ENCODE measurements at places on chromosomes 3 and 15.

- DNase-seq: no peak
Observed at GRCh38 chr3:197501496-197501878, 54.3 kb downstream of the BDH1 start.

DNA sequence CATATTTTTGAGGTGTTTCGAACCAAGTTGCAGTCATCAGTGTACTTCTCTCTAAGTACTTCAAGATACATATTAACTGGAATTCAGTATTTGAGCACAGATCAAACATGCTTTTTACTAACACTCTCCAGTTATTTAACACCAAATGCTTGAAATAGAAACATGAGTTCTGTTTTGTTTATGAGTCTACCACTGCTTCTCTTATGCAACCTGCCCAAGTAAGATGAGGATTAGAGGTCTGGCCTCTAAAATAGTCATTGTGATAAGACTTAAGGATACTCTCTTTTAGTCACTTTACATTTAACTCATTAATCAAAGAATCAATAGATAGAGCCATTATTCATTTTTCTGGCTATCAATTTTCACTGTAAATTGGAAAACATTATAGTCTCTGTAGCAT is 156.2 kb upstream of the THRB start:
- no peak for DNase-seq

DNA sequence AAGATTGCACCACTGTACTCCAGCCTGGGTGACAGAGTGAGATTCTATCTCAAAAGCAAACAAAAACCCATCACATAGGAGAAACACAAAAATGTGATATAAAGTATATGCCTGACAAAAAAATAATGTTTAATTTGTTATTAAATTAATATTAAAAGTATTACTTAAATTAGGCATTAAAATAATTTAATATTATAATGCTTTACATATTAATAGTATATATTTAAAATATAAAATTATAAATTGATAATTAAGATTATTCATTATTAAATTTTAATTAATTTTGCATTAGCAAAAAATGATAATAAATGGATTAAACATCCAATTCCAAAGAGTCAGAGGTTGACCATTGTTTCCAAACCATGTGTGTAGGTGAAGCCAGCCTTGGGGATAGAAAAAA is 22.0 kb upstream of the GABRA5 start:
- DNase-seq: no peak

DNA sequence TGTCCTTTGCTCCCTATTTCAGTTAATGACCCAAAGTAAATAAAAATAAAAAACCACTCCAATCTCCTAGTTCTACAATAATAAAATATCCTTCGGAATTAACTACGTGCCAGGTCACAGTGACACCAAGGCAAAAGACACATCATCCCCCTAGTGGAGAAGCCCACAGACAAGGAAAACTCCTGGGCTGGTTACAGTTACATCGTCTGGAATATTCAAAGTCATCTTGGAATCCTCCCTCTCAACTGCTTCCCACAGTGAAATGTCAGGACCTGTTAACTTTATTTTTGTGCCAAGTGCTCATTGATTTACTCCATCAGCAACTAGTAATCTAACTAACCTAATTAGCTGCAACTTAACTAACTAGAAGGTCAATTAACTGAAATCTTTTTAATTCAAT is 349.3 kb downstream of the MAGI1 start:
- no peak for DNase-seq

GRCh38 chr3:69683082-69683806 is 56.0 kb upstream of the MITF start:
- DNase-seq: no peak

GRCh38 chr15:40695469-40695890 is 506 bp downstream of the RAD51 start:
- DNase-seq: no peak

DNA sequence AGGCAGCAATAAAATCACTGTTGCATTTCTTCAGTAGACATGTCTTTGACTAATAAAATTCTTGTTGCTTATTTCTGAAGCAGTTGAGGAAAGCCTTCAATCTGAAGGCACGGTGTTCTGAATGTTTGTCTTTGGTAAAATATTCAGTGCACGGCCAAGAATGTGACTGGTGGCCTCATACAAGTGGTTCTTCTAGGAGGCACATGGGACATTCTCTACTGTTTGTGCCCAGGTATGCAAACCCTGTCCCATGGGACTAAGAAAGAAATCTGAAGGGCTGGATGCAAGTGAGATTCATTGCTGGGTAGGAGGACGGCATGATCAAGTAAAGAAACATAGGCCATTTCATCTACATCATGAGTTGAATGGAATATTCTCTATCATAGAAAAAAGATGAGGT is 250.6 kb upstream of the NR2F2 start:
- no peak for DNase-seq

DNA sequence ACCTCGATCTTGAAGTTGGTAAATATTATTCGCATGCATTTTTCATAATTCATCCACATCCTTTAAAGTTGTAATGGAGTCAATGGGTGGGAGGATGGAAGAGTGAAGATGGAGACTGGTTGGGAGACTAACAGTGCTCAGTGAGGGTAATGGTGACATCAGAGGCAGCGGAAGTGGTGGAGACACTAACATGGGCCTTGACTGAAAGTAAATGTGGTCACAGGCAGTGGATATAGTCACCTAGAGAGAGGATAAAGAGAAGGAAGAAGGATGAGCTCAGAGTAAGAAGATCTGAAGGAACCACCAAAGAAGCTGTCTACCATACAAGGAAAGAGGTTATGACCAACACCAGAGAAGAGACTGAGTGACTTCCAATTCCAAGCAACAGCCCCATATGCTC is 281.6 kb upstream of the STT3B start:
- DNase-seq: no peak

GRCh38 chr3:151316267-151316991 is at the start of gene GPR87:
Gene GPR87 (minus strand): TSS chr3:151316820. CDS start chr3:151300100, 16,720 bp downstream.
- no peak for DNase-seq

DNA sequence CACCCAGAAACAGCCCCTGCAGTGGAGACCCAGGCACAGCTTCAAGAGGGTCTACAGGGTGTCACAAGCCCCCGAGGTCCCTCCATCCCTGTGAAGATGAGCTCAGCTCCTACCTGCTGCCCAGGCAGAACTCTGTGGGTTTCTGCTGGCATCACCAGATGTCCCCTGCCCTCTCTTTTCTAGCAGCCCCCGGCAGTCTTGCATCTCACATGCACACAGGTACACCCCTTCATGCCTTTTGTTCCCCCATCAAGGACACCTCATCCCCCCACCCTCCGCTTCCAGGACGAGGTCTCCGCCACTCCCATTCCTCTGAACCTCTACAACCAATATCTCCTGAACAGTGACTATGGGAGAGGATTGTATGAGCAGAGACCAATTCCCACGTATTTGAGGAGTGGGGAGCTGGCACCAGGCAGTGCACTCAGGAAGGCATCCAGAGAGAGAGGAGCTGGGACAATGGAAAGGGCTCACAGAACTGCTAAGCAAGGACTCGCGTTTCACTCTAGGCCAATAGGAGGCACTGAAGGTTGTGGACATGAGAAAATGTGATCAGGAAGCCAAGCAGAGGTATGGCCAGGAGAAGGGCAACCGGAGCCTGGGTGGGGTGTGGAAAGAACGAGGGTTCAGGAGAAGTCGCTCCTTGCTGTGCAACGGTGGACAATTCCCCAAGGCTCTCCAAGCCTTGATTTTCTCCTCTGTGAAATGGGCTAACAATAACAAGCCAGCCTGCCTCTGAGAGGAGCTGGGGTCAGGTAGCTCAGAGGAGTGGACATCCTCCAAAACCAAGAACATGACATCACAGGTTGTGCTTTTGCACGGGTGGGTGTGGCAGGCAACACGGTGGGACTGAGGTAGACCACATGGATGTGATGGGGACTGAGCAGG is 115.2 kb downstream of the CHSY1 start:
- DNase-seq: no peak

- peak; percentile 51 for DNase-seq
Observed at GRCh38 chr3:152471814-152472671, 203.3 kb downstream of the MBNL1 start.

DNA sequence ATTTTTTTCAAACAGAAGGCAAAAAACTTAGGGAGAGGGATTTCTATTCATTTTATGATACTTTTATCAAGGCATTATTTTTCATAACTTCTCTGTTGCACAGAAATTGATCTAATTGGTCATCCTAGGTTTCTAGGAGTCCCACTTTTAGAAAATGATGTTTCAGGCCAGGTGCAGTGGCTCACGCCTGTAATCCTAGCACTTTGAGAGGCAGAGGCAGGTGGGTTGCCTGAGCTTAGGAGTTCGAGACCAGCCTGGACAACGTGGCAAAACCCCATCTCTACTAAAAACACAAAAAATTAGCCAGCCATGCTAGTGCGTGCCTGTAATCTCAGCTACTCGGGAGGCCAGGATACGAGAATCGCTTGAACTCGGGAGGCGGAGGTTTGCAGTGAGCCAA is 2.8 kb downstream of the LACTB start:
- no peak for DNase-seq

DNA sequence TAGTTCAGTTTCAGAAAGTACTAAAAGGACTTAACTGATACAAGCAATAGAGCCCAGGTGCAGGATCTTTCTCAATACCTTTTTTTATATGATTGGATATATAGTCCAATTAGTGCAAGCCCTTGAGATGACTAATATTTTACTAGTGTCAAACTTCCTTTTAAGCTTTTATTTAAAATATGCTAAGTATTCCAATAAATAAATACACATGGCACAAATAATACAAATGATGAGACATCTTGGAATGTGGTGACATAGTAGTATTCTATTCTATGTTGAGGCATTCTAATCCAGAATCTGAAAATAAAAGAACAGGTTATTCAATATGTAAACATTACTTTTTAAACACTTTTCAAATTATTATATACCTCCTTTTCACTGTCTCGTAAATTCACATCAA is 670.0 kb downstream of the SI start:
- no peak for DNase-seq

DNA sequence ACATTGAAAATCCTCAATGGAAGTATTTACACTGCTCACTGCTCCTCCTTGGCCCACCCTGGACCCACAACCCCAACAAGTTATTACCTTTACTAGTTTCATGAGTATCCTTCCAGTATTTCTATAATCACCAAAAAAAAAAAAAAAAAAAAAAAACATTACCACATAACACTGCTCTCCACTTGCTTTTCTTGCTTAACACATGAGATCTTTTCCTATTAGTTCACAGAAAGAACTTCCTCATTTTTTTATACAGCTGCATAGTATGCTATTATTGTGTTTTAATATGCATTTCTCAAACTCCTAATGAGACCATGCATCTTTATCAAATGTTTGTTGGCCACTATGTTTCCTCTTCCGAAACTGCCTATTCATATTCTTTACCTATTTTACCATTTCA is 14.6 kb downstream of the GABPB1 start:
- no peak for DNase-seq

GRCh38 chr15:70322051-70322668 is 224.4 kb upstream of the TLE3 start:
- no peak for DNase-seq

DNA sequence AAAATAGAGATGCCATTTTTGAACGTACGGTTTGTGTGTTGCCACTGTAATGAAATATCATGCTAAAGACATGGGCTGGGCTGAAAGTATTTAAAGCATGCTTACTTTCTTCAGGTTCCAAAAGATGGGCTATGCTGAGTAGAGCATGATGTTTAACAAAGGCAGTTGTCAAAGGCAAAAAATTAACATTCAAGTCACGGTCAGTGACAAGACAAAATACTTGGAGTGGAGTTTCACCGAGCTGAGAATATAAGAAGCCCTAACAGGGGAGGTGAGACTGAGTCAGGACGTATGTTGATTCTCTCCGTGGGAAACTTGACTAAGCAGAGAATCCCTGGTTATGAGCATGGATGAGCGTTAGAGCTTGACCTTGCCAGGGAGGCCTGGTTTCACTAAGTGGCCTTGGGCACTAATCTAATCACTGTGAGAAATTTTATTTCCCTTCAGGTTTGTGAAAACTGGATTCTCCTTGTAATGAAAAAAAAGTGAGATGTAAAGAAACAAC is 218.2 kb upstream of the ADAMTS9 start:
- no peak for DNase-seq

- no peak for DNase-seq
Observed at GRCh38 chr15:74977599-74977998, 17.8 kb upstream of the SCAMP5 start.

GRCh38 chr15:65484876-65485275 is 32.6 kb downstream of the DPP8 start:
- DNase-seq: no peak

GRCh38 chr15:94400526-94401298 is 169.4 kb downstream of the MCTP2 start:
- no peak for DNase-seq

DNA sequence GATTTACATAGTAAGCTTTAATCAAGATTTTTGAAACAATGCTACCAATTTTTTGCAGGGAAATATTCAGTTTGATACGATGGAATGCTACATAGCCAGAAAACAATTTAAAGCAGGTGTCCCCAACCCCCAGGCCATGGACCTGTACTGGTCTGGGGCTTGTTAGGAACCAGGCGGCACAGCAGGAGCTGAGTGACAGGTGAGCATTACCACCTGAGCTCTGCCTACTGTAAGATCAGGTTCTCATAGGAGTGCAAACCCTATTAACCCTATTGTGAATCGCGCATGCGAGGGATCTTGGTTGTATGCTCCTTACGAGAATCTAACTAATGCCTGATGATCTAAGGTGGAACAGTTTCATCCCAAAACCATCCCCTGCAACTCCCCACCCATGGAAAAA is 322.6 kb upstream of the NECTIN3 start:
- no peak for DNase-seq

- DNase-seq: no peak
Observed at GRCh38 chr3:126438186-126438585, 37.5 kb downstream of the ZXDC start.

GRCh38 chr3:129230311-129231019 is 18.9 kb upstream of the COPG1 start:
- DNase-seq: no peak

DNA sequence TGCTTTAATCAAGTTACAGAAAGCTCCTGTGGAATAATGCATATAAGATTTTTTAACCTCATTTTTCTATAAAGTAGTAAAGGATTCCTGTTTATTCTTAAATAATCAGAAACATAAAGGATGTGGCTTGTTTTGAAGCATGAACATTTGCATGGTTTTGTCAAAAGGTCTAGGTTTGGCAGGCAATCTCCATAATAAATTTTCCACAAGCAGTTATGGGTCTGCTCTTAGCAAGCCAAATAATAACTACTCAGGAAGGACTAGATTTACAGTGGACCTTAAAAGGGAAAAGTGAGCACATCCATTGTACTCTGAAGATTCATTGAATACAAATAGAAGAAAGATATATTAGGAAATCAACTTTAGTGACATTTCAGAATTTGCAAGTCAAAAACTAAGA is 407.3 kb upstream of the CBLB start:
- no peak for DNase-seq

- DNase-seq: no peak
Observed at GRCh38 chr3:24678021-24678420, 183.4 kb upstream of the THRB start.

- no peak for DNase-seq
Observed at GRCh38 chr15:81294516-81294880, 29.4 kb downstream of the STARD5 start.

Measured in CD8-positive, alpha-beta T cell (primary cell).